Smooth muscle cell of the coronary artery (primary cell): ENCODE measurements at places on chromosomes 5 and 9. TPM values are rescaled to one million over a fixed set of nuclear protein-coding genes. Genes with fewer than 3 reads are reported as not detected.

CCL28 gene
- total RNA-seq: 0.68 and 1.9 TPM in 2 replicates

ANGPTL2 gene
- total RNA-seq: 3.8 and 73.2 TPM in 2 replicates

FOXD4 gene
- 0.08 and 0.23 TPM in 2 replicates for total RNA-seq

GRM6 gene
- not detected in 2 replicates for total RNA-seq

ERCC6L2 gene
- 38.3 and 56.4 TPM in 2 replicates for total RNA-seq

GALNT12 gene
- total RNA-seq: 2.2 and 13.6 TPM in 2 replicates
